ENCODE measurements at places on chromosomes 1 and 21.

- no peak for DNase-seq
These were observed 65.6 kb upstream of the C1orf174 start for GRCh38 chr1:3965693-3966092.

DNA sequence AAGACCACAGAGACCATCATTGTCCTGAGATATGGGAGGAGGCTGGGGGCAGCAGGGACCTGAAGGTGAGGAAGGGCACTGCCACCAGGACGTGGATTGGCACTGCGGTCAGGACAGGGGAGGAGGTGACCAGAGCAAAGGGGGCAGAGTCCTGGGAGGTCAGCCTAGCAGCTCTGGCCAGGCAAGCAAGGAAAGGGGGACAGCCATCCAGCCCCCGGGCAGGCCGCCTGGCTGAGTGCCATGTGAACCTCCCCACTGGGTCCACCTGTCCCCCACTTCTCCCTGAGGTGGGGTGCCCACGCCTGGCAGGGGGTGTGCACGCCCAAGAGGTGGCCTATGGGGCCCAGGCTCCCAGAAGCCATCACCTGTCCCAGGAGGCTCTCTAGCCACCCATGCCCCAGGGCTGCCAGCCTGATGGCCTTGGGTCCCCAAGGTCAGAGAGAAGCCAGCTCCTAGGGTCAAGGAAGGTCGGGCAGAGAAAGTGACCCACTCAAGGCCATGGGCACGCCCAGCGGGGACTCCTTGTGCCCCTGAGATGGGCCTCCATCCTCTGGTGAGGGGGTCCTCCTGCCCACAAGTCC lies 17.6 kb upstream of the PTTG1IP start:
- no peak for DNase-seq

DNA sequence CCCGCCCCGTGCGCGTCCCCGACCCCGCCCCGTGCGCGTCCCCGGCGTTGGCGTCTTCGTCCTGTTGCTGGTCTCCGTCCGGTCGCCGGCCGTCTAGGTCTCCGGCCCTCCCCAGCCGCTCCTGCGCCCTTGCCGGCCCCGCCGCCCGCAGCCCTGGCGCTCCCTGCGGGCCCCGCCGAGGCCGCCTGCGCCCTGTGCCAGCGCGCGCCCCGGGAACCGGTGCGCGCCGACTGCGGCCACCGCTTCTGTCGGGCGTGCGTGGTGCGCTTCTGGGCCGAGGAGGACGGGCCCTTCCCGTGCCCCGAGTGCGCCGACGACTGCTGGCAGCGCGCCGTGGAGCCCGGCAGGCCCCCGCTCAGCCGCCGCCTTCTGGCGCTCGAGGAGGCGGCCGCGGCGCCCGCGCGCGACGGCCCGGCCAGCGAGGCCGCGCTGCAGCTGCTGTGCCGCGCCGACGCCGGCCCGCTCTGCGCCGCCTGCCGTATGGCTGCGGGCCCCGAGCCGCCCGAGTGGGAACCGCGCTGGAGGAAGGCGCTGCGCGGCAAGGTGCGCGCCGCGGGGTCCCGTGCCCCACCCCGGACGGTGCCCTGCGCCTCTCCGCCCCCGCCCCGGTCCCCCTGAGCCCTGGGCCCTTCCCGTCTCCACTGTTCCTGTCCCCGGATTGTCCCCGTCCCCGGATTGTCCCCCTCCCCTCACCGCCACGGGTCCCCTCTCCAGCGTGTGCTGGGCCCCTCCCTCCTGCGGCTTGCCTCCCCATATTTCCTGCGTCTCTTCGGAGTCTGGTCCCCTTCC lies at the start of gene RNF187:
Gene RNF187, plus strand, starts transcription at position 47 of the 789 bp plus-strand sequence.
- peak; percentile 27 for DNase-seq

DNA sequence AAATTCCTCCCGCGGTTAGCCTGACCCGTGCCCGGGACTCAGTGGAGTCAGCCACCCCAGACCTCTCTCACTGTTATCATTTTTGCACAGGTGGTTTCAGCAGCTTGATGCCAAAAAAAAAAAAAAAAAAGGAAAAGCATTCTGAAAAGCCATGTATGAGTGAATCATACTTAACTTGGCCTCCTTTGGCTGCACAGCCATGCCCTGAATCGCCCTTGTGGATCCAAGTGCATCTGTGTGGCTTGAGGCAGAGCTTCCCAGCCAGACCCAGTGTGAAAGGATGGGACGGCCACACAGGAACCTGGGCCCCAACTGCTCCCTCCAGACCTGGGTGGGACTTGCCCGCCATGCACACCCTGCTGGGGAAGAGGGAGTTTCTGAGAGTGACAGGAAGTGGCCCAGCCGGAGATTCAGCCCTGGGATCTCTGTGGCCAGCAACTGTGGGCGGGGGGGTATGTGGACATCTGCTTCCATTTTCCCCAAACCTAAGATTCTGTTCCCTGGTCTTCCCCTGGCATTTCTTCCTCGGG lies 8.6 kb downstream of the YBEY start:
- no peak for DNase-seq

GRCh38 chr1:207134581-207134980 lies 30.5 kb downstream of the C4BPA start:
- DNase-seq: no peak

- DNase-seq: no peak
These were observed 5.1 kb downstream of the CAPZB start for GRCh38 chr1:19480282-19480681.

DNA sequence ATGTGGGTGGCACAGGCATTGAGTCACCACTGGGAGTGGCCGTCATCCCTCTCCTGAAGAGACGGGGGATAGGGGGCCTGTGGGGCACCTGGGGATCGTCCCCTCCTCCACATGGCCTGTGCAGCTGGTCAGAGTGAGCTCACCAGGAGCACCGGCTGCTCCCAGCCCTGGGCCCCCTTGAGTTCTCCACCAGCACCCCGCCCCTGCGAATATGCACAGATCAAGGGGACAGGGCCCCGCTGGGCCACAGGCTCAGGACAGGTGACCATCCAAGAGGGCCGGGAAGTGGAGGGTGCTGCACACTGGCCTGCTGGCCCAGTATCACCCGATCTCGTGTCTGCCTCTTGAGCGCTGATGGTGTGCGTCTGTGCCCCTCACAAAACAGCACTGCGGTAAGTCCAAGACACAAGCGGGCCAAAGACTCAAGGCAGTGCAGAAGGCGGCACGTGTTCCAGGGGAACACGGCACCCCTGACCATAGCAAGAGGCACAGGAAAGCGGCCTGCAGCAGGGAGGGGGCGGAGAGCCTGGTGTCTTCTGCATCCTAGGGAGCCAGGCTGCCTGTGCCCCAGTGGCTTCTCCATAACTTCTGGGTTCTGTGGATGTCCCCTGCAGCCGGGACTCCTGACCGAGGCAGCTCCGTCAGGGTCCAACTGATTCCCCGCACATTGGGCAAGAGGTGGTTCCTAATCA lies 18.1 kb upstream of the TSPEAR start:
- no peak for DNase-seq

- DNase-seq: peak; percentile 43
These were observed 64.7 kb downstream of the SLC35A3 start for GRCh38 chr1:100034470-100034869.

- peak; percentile 21 for DNase-seq
These were observed 60.5 kb upstream of the CSF1 start for GRCh38 chr1:109850194-109850593.

- no peak for DNase-seq
These were observed 9.8 kb downstream of the ETV3L start for GRCh38 chr1:157089789-157090188.

GRCh38 chr1:222420633-222421032 lies 127.3 kb downstream of the HHIPL2 start:
- no peak for DNase-seq

GRCh38 chr1:201779351-201779880 lies 49.5 kb upstream of the IPO9 start:
- no peak for DNase-seq

- DNase-seq: peak; percentile 59
These were observed 858.0 kb downstream of the USP25 start for GRCh38 chr21:16587681-16588375.
